ENCODE measurements at places on chromosomes 5 and 9.

DNA sequence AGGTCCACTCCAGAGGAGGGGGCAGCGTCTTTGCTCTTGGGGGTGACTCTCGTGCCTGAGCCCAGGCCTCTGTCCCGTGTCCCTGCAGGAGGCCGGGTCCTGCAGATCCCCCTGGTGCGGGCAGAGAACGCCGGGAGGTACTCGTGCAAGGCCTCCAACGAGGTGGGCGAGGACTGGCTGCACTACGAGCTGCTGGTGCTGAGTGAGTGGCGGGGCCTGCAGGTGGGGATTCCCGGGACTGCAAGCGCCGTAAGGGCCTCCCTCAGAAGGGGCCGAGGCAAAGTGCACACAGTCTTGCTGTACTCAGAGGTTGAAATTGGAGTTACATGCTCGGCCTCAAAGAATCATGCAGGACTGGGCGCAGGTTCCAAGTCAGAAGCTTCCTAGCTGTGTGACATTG, 62.7 kb upstream of the ASS1 start:
- no peak for DNase-seq

GRCh38 chr5:157670662-157671591, at the start of gene C5orf52:
C5orf52 (plus strand) TSS chr5:157671533; CDS start chr5:157671615, 82 bp downstream.
- DNase-seq: peak; percentile 23

GRCh38 chr5:51275428-51275827, 107.8 kb upstream of the ISL1 start:
- DNase-seq: no peak

DNA sequence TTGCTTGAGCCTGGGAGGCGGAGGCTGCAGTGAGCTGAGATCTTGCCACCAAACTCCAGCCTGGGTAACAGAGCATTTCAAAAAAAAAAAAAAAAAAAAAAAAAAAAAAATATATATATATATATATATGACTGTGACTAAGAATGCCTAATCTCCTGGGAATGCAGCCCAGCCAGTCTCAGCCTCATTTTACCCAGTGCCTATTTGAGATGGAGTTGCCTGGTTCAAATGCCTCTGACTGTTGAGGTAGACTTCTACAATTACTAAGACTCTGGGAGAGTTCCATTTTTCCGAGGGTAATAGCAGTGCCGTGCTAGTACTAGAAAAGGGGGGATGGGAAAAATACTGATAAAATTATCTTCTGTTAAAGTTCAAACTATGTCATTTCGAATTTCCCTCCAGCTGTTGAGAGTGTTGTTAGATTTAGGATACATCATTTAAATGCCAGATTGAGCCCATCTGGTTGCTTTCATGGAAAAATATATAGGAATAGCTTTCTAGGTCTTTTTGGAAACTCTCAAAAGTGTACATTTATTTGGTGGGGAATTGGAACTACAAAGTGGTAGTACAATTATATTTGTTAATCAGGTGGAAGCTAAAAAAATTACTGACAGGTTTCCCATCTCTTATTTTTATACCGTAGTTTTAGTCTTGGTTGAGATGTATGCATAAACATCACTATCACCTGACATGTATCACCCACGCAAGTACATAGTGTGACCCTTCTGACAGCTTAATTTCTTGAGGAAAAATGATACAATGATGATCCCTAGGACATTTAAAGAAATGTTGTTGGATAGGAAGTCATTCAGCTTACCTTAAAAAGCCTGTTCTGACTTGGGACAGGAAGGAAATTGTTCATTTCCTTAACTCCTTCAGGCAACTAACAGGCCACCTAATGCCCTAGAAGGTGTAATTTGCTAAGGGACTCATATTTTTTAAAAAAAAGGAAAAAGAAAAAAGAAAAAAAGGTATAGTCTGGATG, 214.9 kb downstream of the ADAMTSL1 start:
- DNase-seq: no peak

DNA sequence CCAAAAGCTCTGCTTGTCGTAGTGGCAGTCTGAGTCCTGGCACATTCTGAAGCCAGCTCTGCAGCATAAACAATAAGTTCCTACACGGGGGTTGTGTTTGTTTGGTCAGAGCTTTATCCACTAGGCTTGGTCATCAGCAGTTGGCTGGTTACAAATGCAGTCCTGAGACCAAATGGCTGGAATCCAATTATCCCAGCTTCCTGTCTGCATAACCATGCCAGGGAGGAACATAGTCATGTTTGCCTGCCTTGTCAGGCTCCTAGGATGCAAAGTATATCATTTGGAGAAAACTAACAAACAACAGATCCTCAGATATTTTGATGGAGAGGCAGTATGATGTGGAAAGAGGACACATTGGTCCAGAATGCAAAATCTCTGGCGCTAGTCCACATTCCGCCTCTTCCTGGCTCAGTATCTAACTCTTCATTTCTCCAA, 85.8 kb downstream of the FBXO38 start:
- no peak for DNase-seq
